Activated T-cell treated with anti-CD3 and anti-CD28 coated beads for 1 hour (primary cell): ENCODE measurements at places on chromosomes 7 and 10.
A peak's percentile ranks its signal among the peaks of the same experiment; 100 is the strongest.

DNA sequence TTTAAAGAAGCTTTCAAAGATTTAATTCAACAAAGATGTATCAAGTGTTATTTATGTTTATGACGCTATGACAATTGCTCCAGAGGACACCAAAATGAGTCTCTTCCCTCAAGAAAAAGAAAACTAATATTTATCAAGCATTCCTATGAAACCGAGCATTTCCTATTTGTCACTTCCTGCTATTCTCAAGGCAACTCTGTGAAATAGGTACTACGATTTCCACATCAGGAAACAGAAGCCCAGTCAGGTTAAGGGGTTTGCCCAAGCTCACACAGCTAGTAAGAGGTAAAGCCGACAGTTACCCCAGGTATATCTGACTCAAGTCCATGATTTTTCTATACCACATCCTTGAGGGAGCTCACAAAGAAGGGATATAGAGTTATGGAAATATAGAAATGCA is 85.9 kb downstream of the TRIL start:
- no peak for DNase-seq

GRCh38 chr7:121459148-121459547 is 63.0 kb upstream of the FAM3C start:
- no peak for DNase-seq

GRCh38 chr10:102347236-102347828 is 48.2 kb upstream of the NFKB2 start:
- DNase-seq: no peak

DNA sequence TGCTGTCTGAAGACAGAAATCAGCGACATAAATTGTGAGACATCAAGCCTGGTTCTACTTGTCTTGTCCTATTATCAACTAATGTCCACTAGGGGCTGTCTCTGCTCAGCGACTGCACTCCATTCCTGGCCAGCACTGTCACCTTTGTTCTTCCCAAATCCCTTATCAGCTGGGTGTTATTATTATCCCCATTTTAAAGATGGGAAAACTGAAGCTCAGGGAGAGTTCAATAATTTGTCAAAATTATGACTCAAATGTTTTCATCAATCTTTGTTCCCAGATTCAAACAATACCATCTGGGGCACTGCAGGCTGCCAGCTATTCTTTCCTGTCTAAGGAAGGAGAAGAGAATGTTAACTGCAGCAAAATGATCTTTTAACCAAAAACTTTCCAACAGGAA is 431.6 kb upstream of the NFE2L3 start:
- DNase-seq: no peak

DNA sequence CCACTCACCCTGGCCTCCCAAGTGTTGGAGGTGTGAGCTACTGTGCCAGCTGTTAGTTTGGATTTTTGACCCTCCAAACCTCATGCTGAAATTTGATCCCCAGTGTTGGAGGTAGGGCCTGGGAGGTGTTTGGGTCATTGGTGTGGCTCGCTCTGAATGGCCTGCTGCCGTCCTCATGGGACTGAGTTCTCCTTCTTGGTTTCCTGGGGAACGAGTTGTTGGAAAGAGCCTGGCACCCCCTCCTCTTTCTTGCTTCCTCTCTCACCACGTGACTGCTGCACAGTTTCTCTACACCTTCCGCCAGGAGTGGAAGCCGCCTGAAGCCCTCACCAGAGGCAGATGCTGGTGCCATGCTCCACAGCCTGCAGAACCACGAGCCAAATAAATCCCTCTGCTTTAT is 253.5 kb downstream of the PHTF2 start:
- no peak for DNase-seq

DNA sequence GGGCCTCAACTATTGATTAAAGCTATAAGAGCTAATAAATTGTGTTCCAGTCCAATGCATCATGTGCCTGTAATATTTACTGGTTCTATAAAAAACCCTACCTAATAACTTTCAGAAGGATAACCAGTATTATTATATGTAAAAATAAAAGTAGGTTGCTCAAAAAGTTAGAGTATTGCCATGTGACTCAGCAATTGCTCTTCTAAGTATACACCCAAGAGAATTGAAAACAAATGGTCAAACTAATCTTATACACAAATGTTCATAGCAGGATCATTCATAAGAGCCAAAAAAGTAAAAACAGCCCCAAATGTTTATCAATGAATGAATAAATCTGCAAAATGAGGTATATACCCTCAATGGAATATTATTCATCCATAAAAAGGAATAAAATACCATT is 89.5 kb upstream of the TES start:
- DNase-seq: no peak

GRCh38 chr10:27258838-27259812 is 18.5 kb upstream of the ACBD5 start:
- no peak for DNase-seq

- DNase-seq: no peak
Measured at GRCh38 chr7:94540428-94540827, 30.8 kb downstream of the CASD1 start.

GRCh38 chr7:115015619-115016018 is 93.7 kb downstream of the MDFIC start:
- no peak for DNase-seq

DNA sequence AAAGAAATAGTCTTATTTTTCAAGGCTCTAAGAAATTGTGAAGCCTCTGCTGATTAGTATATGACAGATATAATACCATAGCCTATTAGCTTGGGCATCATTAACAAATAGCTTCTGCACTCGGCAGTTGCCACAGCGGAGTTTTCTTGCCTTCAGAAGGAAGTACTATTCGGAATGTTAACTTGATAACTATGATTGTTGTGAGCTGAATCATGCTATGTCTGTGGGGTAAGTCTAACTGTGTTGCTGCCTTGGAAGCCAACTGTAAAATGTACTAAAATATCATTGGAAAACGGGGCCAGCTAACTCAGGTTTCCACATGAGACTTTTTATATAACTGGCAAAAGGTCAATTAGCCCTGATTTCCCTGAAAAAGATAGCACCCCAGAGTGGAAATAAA is 93.2 kb downstream of the TWIST1 start:
- DNase-seq: no peak

DNA sequence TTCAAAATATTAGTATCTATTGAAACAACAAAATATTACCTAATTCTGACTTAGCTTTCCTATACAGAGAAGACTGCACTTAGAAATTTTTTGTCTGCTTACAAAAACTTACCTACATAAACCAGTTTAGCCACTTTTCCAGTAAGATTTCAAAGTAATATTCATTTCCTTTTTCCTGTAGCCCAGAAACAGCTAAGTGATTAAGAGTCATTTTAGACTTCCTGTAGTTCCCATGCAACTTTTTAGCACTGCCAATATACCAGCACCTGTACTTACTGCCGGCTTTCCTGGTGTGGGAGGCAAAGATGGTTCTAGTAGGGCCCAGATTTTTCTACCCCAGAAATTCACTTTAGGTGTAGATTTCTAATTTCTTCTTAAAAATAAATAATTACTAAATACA is 21.8 kb downstream of the NT5C2 start:
- DNase-seq: no peak

GRCh38 chr7:99576251-99576650 is 17.8 kb downstream of the ZNF655 start:
- no peak for DNase-seq

GRCh38 chr10:24723788-24724380 is at the start of gene ARHGAP21:
Gene ARHGAP21 (minus strand): TSS chr10:24723887. CDS start chr10:24721899, 1,988 bp downstream.
- peak; percentile 26 for DNase-seq

- DNase-seq: no peak
Measured at GRCh38 chr7:45708046-45708950, 134.1 kb downstream of the ADCY1 start.

DNA sequence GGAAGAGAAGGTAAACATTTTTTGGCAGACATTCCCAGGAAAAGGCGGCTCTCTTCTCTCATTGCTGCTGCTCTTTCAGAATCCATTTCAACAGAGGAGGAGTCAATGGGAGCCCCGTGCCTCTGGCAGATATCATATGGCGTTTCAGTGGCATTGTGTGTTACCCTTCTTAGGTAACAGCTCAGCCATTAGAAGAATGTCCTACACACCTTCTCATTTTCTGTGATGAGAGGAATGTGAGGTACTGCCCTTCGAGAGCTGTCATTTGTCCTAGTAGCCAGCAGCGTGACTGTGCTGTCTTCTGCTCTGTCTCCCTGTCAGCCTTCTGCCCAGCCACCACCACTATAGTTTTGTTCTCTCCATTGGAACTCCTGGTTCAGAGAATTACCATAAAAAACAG is 102.4 kb downstream of the EGFR start:
- no peak for DNase-seq

- DNase-seq: no peak
Measured at GRCh38 chr7:30313793-30314192, 29.4 kb downstream of the ZNRF2 start.

GRCh38 chr7:46753662-46754061 is 828.2 kb downstream of the TNS3 start:
- no peak for DNase-seq

- DNase-seq: no peak
Measured at GRCh38 chr10:132735923-132736391, 50.0 kb downstream of the NKX6-2 start.

- no peak for DNase-seq
Measured at GRCh38 chr7:94366163-94366562, 28.5 kb upstream of the COL1A2 start.

- peak; percentile 65 for DNase-seq
Measured at GRCh38 chr10:73768881-73769280, 13.0 kb upstream of the CHCHD1 start.

DNA sequence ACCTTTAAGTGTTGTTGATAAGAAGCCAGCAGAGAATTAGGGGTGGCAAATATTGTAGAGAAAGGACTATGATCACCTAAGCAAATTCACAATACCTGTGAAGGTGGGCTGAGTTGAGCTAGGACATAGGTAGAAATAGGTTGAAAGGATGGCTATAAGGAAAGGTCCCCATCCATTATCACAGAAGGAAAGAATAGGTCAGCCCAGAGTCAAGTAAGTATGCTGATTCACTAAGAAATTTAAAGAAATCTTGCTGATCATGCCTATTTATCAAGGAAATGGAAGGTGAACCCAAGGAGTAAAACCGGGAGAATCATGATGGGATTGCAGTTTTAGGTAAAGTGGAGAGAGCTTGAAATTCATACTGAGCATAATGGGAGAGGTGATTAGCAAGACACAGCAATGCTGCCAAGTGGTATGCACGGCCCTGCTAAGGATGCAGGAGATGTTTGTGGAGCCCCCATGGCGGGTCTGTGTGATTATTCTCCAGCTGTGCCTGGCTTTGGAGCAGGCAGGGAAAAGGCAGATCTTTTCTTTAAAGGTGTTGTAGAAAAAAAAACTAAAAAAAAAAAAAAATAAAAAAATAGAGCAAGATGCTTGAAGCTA is 399.4 kb downstream of the PLXDC2 start:
- no peak for DNase-seq

DNA sequence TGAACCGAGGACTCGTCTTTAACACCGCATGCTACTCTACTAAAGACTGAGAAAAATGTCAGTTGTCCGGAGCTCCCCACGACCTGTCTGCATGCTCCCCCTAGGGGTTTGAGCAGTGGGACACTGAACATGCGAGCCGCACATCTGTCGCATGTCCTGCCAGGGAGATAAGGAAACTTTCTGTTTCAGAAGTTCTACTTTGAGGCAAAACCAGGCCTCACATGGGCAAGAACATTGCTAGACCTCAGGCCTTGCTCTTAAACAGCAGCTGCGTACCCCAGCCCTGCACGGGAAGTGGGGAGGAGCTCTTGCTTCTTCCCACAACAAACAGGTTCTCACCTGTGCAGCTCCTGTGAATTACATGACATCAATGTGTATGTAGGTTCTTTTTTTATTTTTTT is 30.3 kb upstream of the HERPUD2 start:
- DNase-seq: peak; percentile 40
